ENCODE measurements at places on chromosomes 13 and 19.

- DNase-seq = peak; percentile 37
Measured at GRCh38 chr13:105502193-105502592, 1033.3 kb downstream of the EFNB2 start.

DNA sequence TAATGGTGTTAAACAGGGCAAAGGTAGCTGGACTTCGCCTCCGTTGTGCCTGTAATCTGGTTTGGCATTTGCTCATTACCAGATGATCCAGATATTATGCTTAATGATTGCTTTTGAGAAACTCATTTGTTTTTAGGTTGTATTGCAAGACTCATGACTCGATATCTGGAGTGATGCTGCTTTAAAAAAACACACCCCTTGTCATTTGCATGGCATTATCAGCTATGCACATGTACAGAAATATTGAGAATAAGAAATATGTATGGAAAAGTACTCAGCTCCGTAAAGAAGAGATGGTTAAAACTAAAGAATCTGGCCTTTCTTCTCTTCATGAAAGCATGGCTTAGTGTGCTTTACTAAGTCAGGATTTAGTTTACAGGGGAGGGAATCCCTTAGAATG is 95.0 kb downstream of the ARHGEF7 start:
- no peak for DNase-seq

DNA sequence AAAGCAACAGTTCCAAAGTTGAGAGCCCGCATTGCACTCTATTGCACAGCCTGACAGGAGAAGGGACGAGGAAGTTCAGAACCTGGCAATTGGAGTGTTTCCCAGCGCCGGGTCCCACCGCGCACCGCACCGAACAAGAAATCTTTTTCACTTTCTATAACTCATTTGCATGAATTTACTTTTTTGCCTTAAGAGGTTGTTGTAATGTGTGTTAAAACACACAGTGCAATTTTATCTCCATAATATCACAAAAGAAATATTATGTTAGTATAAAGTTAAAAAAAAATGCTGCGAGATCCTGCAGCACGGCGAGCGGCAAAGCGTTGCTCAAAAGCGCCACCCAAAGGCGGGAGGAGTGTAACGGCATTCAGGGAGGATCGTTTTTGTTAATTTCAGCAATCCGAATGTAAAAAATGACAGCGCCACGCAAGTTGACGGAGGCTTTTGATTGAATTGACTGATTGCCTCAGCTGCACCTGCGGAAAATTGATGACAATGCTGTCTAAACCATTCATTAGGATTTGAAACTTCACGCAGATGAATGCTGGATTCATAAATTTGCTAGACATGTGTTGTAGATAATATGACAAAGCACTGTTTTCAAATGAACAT is 303.6 kb upstream of the ZNF507 start:
- no peak for DNase-seq

DNA sequence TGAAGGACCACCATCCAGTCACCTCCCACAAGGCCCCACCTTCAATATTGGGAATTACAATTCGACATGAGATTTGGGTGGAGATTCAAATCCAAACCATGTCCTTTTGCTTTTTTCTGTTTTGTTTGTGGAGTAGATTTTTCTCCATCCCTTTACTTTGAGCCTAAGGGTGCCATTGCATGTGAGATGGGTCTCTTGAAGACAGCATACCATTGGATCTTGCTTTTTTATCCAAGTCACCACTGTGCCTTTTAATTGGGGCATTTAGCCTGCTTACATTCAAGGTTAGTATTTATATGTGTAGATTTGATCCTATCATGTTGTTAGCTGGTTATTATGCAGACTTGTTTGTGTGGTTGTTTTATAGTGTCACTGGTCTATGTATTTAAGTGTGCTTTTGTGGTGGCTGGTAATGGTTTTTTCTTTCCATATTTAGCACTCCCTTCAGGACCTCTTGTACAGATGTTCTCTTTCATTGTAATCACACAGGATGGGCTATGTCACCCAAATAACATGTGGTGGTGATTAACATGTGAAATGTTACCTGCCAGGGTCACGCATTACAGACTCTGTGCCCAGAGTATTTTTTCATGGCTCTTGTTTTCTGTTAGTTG is 58.0 kb downstream of the ZNF823 start:
- DNase-seq = no peak

- no peak for DNase-seq
Measured at GRCh38 chr19:41784743-41785142, 11.6 kb upstream of the CEACAM3 start.
